ENCODE measurements at places on chromosomes 11 and 22.

DNA sequence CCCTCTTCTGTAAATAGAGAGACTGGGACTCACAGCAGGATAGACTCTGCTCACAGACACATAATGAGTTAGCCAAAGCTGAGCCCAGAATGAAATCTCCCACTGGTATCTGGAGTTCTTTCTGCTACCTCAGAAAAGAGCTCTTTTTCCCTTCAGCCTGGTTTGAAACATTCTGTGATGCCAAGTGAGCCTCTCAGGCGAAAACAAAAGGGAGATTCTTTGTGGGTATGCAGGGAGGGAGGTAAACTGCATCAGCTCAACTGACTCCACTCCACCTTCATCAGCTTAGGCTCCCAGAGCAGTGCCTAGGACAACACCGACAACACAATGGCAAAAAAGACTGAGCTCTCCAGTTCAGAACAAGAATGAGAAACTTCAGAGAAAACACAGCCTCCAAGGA is 55.1 kb upstream of the SCUBE2 start:
- DNase-seq = no peak

DNA sequence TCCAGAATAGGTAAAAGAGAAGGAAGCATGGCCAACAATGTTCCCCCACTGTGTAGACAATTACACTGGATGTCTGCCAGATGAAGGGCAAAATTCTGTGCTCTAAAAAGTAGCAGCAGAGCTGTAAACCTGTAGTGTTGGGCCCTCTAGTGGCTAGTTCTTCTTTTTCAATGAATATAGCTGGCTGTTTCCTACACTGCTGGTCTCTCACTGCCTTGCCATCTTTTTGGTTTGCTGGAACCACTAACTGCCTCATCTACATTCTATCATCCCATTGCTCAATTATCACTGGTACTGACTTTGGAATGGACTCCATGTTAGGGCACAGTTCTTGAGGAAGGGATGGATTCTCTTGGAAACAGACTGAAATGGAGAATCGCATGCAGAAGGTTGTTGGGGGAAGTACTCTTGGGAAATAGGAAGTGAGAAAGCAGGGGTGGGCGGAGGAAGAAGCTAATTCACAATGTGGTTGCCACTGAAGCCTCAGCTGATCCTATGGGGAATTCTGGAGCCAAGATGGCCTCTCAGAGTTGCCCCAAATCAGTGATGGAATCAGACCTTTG is 17.9 kb downstream of the KCNE3 start:
- DNase-seq = peak; percentile 72

DNA sequence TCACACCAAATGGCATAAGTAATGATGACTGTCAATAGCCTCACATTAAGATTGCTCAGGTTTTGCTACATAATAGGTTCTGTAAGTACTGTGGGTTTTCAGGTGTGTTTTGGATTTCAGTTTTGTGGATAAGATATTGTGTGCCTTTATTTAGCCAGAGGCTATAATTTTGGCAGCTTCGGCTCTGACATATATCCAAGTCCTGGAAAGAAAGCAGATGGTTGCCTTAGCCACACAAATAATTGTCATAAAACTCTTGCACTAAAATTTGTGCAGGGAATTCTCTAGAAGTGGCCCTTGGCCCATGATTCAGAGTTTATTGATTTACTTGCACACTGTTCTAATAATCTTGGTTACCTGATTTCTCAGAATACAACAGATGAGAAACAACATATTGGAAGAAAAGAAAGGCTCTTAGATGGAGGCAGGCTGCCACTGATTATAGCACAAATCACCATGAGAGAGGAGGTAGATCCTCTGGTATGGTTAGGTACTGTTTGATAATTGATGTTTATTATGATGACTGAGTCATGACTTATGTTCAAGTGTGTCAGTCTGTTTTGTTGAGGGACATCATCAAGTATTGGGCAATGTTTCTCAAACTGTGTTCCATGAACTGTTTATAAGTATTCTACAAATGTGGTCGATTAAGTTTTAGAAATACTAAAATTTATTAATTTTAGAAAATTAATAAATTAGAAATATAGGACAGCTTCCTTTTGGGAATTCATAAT is 9.6 kb downstream of the REXO2 start:
- no peak for DNase-seq

DNA sequence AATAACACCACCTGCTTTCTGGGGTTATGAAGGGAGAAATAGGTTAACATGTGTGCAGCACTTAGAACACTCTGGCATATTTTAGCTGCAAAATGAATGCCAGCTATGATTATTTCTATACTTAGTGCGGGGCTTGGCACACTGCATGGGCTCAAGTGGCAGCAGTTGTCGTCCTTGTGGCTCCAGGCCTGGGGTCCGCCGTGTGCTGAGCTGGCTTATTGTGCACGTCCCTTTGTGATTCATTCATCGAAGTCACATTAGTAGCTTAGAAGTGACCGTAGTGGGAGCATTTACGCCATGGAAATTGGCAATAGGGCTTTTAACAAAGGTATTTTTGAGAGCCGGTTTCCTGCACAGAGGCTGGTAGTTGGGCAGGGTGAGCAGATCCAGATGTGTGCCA is 4.2 kb downstream of the RASD2 start:
- no peak for DNase-seq

- DNase-seq = peak; percentile 85
Measured at GRCh38 chr22:46432164-46433068, 96.9 kb downstream of the TRMU start.

DNA sequence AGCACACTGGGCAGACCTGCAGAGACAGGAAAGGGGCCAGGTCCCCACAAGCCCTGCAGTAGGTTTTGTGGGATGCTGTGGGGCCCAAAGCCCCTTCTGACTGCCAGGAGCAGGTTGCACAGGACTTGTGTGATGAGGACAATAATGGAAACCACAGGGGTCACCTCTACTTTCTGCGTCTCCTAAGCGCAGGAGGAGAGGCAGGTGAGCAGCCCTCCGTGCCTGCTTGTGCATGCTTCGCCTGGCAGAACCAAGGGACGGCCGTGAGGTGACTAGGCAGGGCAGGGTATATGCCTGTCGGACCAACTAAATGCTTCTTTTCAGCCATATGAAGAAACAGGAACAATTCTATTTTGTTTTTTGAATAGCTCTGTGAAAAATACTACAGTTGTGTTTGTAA is 77.9 kb upstream of the PITPNB start:
- DNase-seq = no peak

GRCh38 chr11:69013009-69013951 is at the start of gene MRGPRF:
TSS of gene MRGPRF (minus strand) at chr11:69013246. CDS start at chr11:69009901, 3,345 bp downstream.
- DNase-seq = no peak

GRCh38 chr22:45497351-45498145 is 5.1 kb upstream of the FBLN1 start:
- no peak for DNase-seq

DNA sequence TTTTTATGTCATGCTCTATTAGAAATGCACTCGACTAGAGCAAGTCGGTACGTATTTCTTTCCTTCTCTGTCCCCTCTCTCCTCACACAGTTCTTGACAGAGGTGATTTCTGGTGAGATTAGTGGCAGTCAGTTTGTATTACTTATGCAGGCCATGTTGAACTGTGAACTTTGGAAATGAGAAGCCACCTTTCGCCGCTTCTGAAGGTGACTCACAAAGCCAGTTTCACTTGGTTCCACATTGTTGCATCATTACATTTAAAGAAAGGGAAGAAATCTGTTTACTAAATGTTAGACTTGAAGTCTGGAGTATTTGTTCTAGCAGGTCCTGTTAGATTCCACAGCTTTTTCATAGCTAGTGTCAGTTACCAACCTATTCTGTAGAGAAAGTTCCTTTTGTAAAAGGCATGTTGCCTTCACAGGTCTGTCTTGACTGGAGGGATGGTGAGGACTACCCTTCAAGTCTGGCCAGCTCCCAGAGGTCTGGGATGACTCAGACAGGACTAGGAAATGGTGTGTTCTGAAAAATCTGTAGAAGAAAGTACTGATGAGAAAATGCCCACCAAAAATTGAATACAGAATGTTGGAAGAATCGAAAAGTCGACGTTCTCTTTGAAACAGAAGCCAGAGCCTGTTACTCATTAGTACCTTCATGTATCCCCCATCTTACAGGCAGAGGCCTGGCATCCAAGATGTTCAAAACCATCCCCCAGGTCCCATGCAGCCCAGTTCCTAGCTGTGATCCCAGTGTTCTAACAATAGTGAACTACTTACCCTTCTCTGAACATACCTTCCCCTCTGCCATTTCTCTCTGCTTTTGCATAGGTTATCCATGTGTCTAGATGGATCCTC is 181.4 kb downstream of the DBX1 start:
- no peak for DNase-seq

- no peak for DNase-seq
Measured at GRCh38 chr22:46142548-46143490, 7.5 kb upstream of the PPARA start.

GRCh38 chr11:35419184-35419829 is at the start of gene SLC1A2:
TSS of gene SLC1A2 (minus strand) at chr11:35419558. CDS start at chr11:35418966, 592 bp downstream.
- no peak for DNase-seq

GRCh38 chr11:95716266-95716665 is 73.3 kb downstream of the FAM76B start:
- peak; percentile 19 for DNase-seq

DNA sequence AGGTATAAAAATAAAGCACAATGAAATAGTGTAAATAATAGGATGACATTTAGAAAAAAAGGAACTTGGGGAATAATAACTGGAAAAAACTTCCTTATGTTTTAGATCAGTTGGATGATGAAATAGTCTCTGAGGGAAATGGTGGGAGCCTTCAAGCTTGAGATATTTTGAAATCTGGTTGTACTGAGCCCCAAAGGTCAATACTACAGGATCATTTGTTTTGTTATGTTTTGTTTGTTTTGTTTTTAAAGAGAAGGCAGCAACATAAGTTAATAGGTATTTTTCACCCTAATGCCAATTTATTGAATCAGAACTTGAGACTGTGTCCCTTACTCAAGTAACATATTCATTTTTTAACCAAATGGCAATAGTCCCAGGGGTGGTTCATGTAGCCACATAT is 393.1 kb downstream of the ETS1 start:
- no peak for DNase-seq

- DNase-seq = no peak
Measured at GRCh38 chr11:77269484-77270123, 31.9 kb downstream of the GDPD4 start.

DNA sequence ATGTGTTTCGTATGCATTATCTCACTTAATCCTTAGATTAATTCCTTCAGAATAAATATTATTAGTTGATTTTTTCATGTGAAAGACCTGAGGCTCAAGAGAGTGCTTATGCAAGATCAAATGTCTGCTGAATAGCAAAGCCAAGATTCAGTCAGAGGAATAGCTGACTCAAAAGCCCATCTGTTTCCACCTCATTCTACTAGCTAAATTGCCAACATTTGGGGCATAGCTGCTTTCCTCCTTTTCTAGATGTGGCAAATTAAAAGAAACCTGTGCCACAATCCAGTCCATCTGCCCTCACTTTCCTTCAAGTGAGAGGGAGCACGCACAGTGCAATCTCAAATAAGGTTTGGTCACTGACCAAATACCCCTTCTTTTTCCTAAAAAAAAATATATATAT is 121.1 kb downstream of the PAX6 start:
- DNase-seq = no peak

DNA sequence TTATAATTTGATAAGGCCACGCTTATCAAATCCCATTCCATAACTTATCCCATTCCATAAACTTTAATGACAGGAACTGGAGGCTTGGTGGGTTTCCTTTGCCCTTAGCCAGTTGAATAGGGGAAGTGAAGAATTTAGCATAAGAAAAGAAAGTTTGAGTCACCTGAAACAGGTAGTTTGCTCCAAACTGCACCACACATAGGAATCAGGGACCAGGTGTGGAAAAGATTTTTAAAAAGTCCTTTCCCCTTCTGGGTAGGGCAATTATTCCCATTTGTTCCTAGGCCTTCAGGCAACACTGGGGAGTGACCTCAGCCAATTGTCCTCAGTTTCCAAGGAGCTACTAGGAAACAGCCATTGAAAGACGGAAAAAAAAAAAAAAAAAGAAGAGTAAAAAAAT is 525.7 kb upstream of the CNTN5 start:
- DNase-seq = no peak

DNA sequence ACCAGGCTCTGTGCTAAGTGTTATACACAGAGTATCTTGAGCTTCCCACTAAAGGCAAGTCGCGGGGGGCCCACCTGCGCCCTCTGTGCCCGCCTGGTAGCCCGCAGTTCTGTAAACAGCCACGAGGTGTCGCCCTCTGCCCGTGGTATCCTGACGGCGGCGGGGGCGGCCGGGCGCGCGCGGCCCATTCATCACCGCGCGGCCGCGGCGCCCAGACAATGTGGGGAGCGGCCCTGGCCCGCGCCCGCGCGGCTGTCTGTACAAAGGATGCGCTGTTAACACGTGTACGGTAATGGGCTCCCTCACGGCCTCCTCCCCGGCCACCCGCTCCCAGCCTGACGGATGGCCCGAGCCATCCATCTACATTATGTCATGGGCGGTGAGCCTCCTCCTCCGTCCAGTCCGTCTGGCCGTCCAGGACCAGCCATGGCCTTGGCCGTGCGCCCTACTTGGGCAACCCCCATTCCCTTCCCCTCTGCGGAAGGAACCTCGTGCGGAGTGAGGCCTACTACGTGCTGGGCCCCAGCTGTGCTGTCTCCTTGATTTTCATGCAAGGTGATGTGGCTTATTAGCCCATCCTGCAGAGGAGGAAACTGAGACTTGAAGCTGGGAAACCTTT is 99.4 kb downstream of the MIAT start:
- DNase-seq = peak; percentile 33

- no peak for DNase-seq
Measured at GRCh38 chr11:44180107-44180506, 84.6 kb downstream of the EXT2 start.

DNA sequence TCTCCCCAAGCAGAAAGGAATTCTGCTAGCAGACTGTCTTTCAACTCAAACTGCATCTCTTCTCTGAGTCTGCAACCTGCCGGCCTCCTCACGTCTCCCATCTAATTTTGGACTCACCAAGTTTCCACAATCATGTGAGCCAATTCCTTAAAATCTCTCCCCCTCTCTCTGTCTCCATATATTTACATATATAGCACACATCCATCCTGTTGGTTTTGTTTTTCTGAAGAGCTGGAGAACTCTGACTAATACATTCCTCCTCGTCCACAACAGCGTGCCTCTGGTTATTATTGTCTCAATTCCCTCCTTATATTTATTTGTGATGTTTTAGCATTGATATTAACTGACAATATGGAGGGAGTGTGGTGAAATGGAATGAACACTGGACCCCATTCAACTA is 29.6 kb upstream of the FJX1 start:
- DNase-seq = no peak

DNA sequence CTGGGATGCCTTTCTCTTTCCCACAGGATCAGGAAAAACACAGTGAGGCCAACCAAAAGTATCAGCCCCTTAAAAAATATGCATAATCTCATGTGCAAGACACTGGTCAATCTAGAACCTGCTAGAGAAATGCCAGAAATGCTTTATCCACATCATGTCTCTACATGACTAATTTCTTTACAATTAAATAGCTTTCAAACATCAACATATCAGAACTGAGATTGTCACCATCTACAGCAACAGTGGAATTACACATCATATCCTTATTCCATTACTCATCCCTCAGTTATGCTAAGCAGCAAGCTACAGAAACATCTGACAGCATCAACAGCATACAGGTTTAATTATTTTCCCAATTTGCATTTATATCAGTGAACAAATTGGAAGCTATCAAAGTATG is 78.8 kb downstream of the DDIAS start:
- no peak for DNase-seq

- peak; percentile 15 for DNase-seq
Measured at GRCh38 chr22:38412435-38413084, 42.4 kb downstream of the KCNJ4 start.

Measured in MM.1S (cell line).